ENCODE measurements at places on chromosomes 6 and 20.
A peak's percentile ranks its signal among the peaks of the same experiment; 100 is the strongest.

DNA sequence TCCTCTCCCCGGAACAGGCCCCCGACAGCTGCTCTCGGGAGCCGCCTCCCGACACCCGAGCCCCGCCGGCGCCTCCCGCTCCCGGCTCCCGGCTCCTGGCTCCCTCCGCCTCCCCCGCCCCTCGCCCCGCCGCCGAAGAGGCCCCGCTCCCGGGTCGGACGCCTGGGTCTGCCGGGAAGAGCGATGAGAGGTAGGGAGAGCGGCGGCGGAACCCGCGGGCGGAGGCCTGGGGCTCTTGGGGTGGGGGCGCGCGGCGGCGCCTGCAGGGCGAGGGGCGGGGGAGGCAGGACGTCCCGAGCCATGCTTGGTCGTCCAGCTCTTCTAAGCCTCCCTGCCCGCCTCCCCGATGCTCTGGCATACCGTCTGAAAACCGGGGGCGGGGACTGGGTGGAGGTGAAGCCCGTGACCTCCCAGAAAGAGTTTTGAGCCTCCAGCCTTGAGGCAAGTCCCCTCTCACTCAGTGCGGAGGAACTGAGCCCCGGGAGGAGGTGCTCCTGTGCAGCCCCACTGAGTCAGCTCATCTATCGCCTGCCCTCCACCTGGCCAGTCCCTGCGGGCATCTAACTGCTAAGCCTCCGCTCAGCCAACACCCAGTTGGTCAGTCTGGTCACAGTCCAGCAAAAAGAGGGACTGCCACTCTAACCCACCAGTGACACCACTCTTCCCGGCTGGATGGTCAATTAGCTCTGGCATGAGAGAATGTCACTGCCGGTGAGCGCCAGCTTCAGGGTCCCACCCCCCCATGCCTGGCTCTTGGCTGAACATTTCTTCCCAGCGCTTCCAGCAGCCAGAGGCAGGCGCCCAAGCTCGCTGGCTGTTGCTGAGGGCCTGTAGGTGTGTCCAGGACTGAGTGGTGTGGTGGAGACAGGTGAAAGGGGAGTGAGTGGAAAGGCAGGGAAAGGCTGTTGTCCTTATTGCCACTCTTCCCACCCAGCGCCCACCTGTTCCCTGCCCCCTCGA lies 482 bp downstream of the DDR1 start:
- no peak for DNase-seq

- no peak for DNase-seq
These were observed 332.9 kb downstream of the COL12A1 start for GRCh38 chr6:74872754-74873476.

DNA sequence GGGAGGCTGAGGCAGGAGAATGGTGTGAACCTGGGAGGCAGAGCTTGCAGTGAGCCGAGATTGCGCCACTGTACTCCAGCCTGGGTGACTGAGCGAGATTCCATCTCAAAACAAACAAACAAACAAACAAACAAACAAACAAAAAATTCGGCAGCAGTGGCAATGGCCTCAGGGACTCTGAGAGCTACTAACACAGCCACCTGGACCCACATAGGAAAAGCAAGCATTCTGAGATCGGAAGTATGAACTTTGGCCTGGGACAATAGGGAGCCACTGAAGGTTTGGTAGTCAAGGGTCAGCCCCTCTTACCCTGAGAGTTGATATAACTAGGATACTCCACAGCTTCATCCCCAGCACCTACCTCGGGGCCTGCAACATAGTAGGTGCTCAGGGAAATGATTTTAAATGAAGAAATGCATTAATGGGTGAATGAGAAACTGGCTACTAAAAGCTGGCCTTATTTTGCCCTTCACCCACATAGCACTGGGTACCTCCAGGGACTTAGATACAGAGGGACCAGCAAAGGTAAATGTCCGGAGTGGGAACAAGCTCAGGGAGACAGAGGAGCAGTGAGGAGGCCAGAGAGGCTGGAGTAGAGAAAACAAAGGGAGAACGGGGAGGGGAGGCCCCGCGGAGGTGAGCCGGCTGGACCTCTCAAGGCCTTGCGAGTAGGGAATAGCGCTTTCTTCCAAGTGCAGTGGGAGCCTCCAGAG lies 46.6 kb upstream of the PTGIS start:
- DNase-seq: no peak

GRCh38 chr20:11267762-11268335 lies 594.0 kb upstream of the JAG1 start:
- no peak for DNase-seq

GRCh38 chr6:131060311-131060710 lies 2.7 kb downstream of the EPB41L2 start:
- DNase-seq: no peak

- DNase-seq: peak; percentile 82
These were observed 12.5 kb downstream of the PRDM1 start for GRCh38 chr6:106098383-106099234.

DNA sequence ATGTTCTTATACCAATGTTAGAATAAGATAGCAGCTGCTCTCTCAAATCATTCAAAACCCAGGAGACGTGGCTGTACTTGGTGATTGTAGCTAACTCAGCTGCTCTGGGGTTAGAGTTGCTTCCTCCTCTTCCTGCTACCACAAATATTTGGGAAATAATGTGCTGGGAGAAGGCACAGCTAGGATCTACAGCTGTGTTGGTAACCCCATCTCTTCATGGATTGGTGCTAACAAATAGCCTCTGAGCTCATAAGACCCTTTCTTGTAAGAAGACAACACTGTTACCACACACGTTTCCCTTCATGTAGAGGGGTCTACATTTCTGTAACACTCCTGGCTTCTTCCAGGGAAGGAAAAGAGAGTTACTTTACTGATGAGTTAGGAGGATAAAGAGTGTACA lies 911.0 kb upstream of the CITED2 start:
- no peak for DNase-seq

GRCh38 chr20:57513199-57513598 lies 11.7 kb downstream of the CTCFL start:
- DNase-seq: no peak

DNA sequence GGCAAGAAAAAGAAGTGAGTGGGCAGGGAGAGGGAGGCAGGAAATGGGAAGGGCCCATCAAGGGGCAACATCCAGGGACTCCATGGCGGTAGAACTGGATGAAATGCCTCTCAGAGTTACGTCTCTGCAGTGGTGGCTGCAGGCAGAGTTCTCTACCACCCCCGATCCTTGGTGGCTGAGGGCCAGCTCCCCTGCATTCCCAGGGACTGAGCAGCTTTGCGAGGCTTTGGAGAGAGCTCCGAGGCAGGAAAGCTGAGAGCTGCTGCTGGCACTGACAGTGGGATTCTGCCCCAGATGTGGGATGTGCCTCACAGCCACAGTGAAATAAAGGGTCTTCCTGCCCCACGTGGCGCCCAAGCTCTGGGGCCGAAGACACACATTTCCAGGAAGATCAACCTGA lies 236.6 kb downstream of the SLC24A3 start:
- no peak for DNase-seq

GRCh38 chr6:6362056-6362840 lies 41.8 kb upstream of the F13A1 start:
- no peak for DNase-seq

DNA sequence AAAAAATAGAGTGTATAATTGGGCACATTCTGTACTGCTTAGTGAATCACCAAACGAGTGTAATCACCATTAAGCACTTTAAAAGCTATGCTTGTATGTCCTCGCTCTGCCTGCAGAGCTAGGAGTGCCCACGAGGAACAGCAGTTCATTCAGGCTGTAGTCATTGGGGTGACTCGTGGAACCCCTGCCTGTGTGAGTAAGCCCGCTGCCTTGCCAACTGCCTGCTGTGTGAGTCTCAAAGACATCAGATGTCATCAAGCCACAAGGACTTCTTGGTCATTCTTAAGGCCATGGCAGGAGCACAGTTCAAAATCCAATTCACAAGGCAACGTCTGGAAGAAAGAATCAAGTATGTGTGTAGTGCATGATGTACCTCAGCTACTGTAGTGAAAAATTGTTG lies 60.4 kb downstream of the FOXO3 start:
- no peak for DNase-seq

DNA sequence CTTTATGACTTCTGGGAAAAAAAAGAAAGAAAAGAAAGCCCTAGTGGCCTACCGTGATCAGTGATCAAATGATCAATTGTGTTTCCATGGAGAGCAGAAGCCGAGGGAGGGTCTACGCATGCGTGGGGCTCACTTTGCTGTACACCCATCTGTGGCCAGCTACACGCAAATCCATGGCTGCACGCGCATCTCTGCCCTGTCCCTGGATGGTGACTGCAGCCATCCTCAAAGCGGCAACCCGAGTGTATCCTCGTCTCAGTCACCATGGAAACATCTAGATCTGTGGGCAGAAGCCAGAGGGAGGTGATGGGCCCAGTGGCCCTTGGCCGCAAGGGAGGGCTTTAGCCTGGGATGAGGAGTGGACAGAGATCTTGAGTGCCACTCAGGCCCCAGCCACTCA lies 785 bp upstream of the ULBP3 start:
- no peak for DNase-seq

GRCh38 chr6:80174900-80175572 lies 68.6 kb downstream of the BCKDHB start:
- DNase-seq: no peak

DNA sequence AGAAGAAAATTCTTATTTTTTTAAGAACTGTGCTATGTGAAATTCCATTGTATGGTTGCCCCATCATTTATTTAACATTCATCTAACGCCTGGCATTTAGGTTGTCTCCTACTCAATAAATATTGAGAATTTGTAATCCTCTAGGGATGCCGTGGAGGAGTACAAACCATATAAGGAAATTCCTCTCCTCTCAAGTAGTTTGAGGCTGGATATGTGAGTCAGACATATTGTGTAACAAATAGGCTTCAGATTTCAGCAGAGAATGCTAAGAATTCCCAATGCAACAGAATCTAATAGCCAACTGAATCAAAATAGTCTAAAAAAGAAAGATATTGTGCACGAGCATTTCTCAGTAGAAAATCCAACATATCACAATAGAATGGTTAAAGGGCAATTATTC lies 174.7 kb downstream of the OTOR start:
- DNase-seq: no peak

DNA sequence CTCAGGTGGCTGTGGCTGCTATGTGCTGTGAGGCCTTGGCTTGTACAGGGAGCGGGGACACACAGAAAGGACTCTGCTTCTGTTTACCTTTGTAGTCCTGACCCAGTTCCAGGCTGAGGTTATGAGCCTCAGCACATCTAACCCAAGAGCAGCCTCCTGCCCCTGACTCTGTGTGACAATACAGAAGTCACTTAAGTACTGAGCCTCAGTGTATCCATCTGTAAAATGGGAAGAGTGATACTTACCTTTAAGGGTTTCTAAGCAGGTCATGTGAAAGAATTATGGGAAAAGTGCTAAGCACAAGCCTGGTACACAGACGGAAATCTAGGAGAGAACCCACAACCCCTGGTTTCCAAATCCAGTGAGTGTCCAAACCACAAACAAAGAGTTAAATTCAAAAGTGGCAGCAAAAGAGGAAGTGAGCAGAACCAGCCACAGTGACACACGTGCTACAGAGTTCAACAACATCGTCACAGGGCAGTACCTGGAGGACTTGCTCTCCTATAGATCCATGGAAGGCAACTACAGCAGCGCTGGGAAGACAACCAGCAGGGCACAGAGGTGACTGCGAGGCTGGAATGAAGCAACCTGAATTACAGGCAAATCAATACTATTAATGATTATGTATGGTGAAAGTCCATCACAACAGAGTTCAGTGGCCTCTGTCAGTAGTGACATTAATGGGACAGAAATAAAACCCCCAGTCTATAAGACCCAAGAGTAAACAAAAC lies 12.5 kb downstream of the TRIM26 start:
- DNase-seq: no peak

GRCh38 chr6:107124934-107125348 lies 9.6 kb upstream of the BEND3 start:
- no peak for DNase-seq

DNA sequence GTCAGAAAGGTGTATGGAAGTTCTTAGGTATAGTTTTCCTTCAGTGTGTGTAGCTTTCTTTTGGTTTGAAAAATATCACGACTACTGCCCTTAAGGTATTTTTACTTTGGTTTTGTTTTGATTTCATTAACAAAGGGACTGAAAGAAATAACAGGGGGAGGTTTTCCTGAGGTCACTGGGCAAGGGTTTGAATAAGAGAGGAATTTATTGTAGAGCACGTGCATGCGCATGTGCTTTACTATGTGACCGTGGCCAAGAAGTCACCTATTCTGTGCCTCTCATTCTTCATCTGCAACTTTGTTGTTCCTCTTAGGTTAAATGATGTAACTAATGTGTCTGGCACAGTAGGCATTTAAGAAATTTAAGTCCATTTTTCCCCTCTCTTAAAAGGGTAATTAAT lies 4.1 kb upstream of the MAN1A1 start:
- no peak for DNase-seq

Measured in RWPE2 (cell line).